ENCODE measurements at places on chromosomes 1 and 21.

- DNase-seq = no peak
Measured at GRCh38 chr1:62897788-62898187, 113.9 kb downstream of the ATG4C start.

DNA sequence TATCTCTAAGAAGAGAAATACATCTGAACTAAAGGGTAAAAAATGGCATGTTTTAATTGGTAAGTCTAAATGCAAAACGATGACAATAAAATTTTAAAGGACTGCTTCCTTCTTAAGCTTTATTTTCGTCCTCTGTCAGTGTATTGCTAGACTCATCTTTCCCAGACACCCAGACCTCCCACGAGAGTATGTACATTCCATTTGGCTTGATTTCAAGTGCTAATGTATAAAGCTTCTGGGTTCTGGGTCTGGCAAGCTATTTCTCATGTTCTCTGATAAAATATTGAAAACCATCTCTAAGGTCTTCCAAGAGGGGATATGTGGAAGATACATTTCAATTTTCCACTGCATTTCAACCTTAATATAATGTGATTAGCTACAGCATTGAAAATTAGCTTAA lies 24.6 kb upstream of the SLC2A1 start:
- DNase-seq = no peak

DNA sequence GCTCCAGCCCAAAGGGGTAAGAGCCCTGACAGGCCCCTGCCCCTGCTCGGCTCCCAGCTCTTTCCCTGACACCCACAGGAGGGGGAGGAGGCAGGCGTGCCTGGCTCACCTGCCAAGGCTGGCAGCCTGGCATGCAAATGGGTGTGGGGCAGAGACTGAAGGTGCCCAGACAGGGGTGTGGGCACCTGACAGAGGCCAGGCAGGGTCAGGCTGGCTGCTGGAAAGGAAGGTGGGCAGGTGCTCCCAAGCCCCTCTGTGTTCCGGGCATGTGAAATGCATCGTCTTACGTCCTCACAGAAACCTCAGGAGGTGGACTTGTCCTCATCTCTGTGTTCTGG lies 19.4 kb upstream of the CASZ1 start:
- DNase-seq = no peak

- DNase-seq = no peak
Measured at GRCh38 chr1:7355646-7356045, 415.4 kb upstream of the VAMP3 start.

GRCh38 chr1:233707153-233707879 lies 93.4 kb downstream of the KCNK1 start:
- DNase-seq = no peak

DNA sequence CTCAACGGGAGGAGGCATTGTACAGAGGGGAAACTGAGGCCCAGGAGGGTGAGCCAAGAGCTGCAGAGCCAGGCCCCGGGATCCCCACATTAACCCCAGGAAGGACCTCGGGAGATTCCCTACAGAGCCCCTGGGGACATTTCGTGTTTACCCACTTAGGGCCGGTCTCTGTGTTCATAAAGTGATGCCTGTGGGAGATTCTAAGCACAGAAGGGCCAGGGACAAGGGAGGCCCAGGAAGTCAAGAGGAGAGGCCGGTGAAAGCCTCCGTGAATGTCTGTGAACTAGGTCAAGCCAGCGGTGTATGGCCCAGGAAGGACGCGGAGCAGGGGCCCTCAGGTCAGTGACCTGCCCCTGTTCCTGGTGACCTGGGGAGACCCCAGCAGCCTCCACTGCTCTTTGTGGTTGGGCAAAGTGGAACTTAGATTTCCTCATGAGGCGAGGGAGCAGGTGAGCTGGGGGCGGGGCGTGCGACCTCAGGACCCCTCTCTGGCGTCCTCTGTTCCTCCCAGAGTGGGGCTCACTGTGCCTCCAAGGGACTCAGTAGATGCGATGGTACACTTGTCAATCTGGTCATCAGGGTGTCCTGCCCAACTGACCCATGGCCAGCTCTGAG lies 34.9 kb downstream of the PDE9A start:
- no peak for DNase-seq

GRCh38 chr1:108512239-108513043 lies 47.5 kb upstream of the EEIG2 start:
- DNase-seq = no peak

DNA sequence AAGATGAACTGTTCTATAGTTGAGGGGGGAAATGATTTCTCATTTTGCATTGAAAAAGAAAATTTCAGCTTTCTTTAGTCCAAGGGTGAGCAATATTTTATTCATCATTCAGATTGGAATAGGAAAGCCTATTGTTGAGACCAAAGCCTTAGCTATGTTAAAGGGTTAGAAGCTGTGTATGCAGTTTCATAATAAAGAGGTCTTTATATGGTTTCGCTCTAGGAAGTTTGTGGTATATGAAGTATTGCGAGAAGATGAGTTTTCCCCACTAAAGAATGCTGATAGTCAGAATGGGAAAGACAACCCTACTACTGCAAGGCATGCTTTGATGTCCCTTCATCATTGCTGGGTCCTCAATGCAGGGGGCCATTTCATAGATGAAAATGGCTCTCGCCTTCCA lies 28.6 kb downstream of the UAP1 start:
- no peak for DNase-seq

GRCh38 chr1:178399177-178399728 lies 97.5 kb downstream of the CLEC20A start:
- DNase-seq = no peak

DNA sequence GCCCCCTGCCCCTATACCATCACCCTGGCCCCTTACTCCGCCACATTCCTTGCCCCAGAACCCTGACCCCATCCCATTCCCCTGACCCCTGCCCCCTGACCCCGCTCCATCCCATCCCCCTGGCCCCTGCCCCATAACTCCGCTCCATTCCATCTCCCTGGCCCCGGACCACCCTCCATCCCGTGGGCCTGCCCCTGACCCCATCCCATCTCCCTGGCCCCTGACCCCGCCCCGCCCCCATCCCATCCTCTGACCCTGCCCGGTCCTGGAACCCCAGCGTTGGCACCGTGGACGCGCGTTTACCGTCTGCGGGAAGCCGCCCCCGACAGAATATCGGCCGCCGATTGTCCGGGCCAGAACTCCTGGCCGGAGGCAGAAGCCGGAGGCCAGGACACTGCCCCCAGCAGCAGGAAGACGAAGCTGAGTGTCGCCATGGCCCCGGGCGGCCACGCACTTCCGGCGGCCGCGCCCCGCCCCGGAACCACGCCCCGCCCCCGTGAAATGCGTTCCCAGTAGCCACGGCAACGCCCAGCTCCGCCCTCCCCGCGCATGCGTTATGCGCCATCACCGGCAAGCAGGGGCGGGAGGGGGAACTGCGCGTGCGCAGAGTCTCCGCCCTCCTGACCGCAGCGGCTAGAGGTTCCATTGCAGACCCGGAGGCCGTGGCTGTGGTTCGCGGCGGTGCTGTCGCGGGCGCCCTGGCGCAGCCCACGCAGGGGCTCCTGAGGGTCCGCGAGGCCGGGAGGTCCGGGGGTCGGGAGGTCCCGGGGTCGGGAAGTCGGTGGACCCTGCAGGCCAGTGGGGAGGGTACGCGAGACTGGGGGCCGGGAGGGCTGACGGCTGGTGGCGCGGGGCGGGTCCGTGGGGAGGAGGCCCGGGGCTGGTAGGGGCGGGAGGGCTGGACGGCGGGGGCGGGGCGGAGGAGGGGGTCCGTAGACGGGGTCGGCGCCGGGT lies at the start of gene POFUT2:
Gene POFUT2, minus strand, starts transcription at position 458 of the 954 bp plus-strand sequence. Its CDS starts 24 bp downstream, at position 434.
- DNase-seq = peak; percentile 82

- DNase-seq = no peak
Measured at GRCh38 chr1:170696591-170697290, 32.8 kb downstream of the PRRX1 start.

GRCh38 chr1:198610362-198610761 lies 28.5 kb upstream of the PTPRC start:
- DNase-seq = no peak

GRCh38 chr1:192762265-192762664 lies 46.6 kb upstream of the RGS2 start:
- DNase-seq = no peak

DNA sequence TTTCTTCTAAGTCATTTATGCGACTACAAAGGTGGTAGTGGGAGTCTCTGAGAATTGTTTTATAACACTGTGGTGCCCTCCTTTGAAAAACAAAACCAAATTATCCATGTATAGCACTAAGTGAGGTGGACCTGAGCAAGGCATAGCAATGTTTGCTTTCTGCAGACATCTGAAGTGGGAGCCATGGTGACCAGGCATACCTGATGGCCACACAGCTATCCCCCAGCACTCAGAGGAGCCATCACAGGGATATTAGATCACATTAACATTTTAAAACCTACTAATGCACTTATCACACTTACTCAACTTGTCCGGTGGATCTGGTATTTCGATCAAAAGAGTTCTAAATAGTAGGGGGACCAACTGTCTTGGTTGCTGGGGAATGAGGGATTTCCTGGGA lies 24.8 kb upstream of the AVPR1B start:
- DNase-seq = no peak

- no peak for DNase-seq
Measured at GRCh38 chr1:230986976-230987375, 8.1 kb downstream of the ARV1 start.

DNA sequence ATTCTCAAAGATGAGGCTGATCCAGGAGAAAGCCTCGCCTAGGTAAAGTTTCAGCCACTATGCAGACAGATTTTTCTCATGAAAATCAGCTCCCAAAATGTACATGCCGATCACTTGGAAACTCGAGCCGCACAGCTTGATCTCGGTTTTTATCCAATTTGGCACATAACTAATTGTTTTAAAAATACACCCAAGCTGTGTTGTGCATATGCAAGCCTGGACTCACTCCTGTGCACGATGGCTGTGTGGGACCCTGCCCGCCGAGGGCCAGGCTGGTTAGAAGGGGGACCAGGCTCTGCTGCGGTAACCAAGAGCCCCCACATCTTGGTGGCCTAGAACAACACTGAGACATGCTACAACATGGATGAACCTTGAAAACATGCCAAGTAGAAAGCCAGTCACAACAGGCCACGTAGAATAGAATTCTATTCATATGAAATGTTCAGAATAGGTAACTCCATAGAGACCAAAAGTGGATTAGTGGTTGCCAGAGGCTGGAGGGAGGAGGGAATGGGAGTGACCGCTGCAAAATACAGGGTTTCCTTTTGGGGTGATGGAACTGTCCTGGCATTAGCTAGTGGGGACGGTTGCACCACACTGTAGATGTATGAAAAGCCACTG lies 16.1 kb upstream of the LDLRAP1 start:
- no peak for DNase-seq

GRCh38 chr1:233406994-233407631 lies 79.6 kb downstream of the MAP3K21 start:
- no peak for DNase-seq

GRCh38 chr1:224114787-224115175 lies 870 bp downstream of the FBXO28 start:
- DNase-seq = no peak

DNA sequence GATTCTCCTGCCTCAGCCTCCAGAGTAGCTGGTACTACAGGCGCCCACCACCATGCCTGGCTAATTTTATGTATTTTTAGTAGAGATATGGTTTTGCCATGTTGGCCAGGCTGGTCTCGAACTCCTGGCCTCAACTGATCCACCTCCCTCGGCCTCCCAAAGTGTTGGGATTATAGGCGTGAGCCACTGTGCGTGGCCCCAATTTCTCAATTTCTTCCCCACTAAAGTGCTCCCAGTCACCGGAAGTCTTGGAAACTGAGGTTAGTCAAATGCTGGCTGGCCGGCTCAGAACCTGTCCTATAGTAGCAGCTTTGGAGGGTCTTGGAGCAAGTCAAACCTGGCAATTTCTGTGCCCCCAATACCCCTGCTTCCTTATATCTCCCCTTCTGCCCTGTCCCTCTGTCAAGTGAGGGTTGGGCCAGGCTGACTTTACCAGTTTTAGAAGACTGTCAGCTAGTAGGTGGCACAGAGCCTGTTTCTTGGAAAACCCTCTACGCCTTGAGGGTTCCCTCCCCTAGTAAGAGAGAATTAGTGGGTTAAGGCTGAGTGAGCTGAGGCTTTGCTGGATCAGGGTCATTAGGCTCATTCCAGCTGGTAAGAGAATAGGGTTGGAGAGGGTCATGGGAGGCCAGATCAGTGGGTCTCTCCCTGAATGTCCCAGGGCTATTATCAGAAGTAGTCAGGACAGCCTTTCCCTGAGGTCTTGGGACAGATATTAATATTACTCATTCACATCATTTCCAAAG lies 8.3 kb upstream of the EPB41 start:
- DNase-seq = no peak

GRCh38 chr1:205301842-205302588 lies 19.5 kb downstream of the NUAK2 start:
- no peak for DNase-seq

GRCh38 chr21:46412521-46413364 lies 45.9 kb upstream of the DIP2A start:
- no peak for DNase-seq

DNA sequence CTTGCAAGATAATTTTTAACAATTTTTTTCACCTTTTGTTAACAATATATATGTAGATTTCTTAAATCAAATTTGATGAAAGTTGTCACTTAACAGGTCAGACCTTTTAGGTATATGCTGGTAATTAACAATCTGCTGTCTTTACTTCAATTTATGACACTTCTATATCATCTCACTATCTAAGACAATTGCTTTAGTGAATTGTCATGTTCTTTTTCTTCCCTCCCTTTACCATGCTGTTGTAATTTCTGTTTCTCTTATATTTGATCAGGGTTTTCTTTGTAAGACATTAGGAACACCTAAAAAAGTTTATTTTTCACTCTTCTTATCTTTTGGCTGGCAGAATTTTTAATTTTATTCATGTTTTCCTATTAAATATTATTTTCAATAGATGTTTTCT lies 2.0 kb downstream of the IFI16 start:
- no peak for DNase-seq

- no peak for DNase-seq
Measured at GRCh38 chr1:195939844-195940243, 668.4 kb downstream of the KCNT2 start.

DNA sequence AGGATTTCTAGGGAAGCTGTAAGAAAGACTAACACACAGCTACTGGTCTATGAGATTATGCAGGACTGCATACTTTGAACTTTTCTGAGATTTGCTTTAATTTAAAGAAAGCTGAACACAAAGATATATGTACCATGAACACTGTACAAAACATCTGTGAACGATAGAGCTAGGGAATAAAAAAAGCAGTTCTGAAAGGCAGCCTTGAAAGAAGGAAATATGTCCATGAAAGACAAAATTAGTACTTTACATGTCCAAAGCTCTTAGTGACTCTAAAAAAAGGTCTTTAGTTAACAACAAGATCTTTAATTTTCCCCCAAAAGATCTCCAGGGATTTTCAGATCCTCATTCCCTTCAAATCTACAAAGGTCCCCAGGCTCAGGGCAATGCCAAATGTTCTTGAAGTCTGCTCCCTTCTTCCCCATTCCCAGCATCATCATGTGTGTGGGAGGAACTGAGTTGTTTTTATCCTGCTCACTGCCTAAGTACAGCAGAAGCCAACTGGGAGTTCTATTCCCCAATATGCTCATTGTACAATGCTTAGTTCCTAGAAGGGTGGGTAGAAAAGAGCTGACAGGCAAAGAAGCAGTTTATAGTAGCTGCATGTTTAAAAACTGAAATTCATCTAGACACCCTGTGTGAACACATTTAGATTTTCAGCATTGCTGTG lies 60.1 kb upstream of the PTCH2 start:
- DNase-seq = no peak
